ENCODE measurements at places on chromosomes 4 and X.

GRCh38 chr4:72430050-72430449 lies 139.0 kb downstream of the ADAMTS3 start:
- peak; percentile 28 for DNase-seq

DNA sequence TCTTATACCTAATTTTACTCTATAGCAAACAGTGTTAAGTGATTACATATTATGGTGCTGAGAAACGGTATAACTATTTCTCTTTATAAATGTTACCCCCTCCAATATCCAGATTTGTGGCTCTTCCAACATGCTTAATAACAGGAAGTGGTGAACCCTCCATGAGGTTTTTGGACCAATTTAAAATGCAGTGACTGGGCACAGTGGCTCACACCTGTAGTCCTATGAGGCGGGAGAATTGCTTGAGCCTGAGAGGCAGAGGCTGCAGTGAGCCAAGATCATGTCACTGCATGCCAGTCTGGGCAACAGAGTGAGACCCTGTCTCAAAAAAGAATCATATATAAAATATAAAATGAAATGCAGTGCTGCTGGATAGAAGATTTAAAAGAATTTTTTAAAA lies 137.3 kb downstream of the MGST2 start:
- no peak for DNase-seq

GRCh38 chr4:168797738-168798375 lies 212.2 kb downstream of the CBR4 start:
- no peak for DNase-seq

DNA sequence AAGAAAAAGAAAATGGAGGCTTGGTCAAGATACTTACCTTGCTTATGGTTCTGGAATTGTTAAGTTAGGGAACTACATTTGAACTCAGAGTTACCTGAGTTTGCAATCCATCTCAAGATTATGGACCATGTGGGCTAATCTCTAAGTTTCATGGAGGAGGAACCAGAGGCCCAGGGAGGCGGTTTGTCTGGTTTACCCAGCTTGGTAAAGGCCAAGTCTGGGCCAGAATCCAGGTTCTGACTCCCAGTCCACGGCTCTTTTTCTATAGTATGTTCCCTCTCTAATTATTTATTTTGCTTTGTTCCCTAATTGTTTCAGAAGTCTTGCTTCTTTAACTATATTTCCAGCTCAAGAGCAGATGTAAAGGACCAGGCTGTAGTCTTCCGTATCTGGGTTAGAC lies 168.1 kb downstream of the FRAS1 start:
- DNase-seq, result no peak

- no peak for DNase-seq
Measured at GRCh38 chr4:68907788-68908700, 43.6 kb downstream of the UGT2A3 start.

DNA sequence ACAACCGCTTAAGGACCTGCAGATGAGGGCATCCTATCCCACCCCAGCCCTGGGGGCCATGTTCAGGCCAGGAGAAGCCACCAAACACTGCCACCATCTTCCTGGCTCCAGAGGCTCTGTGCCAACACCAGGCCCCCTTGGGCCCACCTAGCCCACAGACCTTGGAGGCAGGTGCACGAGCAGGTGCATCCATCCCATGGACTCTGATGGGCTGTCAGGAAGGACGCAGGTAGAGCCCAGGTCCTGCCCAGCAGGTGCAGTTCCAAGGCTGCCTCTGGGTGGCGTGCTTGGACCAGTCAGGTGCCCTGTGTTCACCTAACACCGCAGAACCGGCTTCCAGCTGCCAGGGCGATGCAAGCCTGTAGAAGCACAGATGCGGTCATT lies 22.8 kb upstream of the PDE6B start:
- no peak for DNase-seq

DNA sequence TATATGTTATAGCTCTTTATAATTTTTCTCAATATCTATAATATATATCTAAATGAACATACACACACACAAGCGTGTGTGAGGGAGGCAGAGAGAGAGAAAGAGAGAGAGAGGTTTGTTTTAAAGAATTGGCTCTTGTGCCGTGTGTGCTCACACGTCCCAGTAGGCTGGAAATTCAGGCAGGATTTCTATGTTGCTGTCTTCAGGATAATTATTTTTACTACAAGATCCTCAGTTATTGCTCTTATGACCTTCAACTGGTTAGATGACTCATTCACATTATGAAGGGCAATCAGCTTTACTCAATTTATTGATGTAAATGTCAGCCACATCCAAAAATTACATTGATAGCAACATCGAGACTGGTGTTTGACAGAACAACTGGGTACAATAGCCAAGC lies 1520.7 kb upstream of the PCDH7 start:
- no peak for DNase-seq

GRCh38 chr4:7867701-7868435 lies 71.8 kb downstream of the AFAP1 start:
- DNase-seq, result peak; percentile 54

DNA sequence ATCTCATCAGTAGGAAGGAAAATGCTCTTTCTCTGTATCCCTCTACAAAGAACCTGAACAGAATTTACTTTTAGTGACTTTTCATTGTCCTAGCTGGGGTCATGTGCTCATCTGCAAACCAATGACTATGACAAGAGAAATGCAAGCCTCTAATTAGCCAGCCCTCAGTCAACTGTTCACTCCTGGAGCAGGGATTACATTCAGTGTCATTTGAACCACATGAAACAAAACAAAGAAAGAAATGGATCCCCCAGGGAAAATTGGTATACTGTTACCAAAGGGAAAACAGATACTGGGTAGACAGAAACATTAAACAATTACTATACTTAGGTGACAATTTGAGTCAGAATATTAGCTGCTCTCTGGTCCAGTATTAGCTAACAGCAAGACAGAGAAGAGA lies 173.6 kb downstream of the RCHY1 start:
- DNase-seq, result no peak

DNA sequence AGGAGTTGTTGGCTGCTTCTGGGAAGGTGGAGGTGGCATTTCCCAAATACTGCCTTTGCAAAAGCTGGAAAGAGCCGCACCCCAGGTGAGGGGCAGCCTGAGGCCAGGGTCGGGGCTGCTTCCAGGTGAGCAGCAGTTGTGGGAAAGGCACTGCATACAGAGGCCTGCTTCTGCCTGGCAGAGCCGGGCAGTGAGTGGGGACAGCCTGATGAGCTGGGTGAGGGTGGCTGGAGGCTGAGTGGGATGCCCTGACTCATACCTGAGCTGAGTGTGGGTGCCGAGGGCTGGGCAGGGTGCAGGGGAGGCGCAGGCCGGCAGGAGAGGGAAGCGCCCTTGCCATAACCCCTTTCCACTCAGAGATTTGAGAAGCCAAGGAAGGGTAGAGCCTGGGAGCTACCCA lies 6.5 kb upstream of the PSAPL1 start:
- no peak for DNase-seq

DNA sequence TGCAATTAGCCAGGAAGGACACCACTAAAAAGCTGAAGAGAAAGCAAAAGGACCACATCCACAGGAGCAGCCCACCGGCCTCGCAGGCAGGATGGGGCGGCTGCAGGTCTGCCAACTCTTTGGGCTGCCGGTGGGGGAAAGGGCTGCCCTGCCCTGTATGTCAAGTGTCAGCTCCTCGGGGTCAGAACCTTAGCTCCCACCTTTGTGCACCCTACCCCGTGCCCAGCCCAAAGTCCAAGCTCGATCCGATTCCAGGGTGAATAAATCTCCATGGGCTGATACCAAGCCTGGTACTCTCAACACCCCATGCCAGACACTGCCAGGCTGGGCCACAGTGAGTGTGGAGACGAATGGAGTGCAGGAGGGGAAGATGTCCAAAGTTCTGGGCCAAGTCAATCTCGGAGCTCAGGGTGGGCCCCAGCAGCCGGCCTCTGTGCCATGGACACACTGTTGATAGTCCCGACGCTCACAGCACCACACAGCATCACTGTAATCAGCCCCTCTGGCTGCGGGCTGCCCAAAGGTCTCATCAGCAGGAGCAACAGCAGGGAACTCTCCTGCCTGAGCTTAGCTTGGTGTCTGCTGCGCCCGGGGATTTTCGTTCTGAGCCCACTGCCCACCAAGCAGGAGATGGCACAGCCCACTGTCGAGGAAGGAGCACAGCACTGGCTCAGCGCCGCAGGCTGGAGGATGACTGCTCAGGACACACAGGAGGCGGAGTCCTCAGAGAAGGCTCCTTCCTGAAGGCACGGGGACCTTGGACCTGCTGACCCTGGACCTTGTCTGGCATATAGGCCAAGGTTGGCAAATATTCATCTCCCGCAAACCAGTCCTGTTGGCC lies 84.4 kb downstream of the JAKMIP1 start:
- no peak for DNase-seq

GRCh38 chr4:152999346-153000075 lies 63.4 kb downstream of the FHDC1 start:
- DNase-seq, result no peak

GRCh38 chrX:73455171-73455570 lies 8.3 kb downstream of the CDX4 start:
- DNase-seq, result no peak
